ENCODE measurements at places on chromosomes 12 and 14.

GRCh38 chr14:68592948-68593556 is 199.8 kb downstream of the ZFP36L1 start:
- no peak for DNase-seq

GRCh38 chr14:36941783-36942521 is 230.5 kb downstream of the SLC25A21 start:
- DNase-seq, result peak; percentile 46

- no peak for DNase-seq
These were observed 5.7 kb upstream of the KRT5 start for GRCh38 chr12:52525661-52526499.

GRCh38 chr12:95102916-95103671 is 29.7 kb upstream of the NR2C1 start:
- DNase-seq, result peak; percentile 41

DNA sequence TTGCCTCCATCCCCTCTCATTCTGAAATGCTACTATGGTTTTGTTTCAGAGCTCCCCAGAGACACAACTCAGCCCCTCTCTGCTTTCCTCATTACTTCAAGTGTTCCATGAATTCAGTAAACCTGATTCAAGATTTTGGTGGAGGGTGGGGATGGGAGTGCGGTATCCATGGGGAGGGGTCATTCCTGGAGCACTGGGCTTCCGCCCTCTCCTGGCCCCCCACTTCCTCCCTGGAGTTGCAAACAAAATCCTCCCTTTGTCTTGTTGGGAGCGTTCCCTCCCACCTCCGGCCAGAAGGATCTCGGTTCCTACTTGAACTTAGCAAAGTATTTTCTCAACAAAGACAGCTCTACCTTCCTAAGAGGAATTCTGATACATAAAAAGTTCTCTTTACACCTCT is 71.8 kb upstream of the LTA4H start:
- DNase-seq, result no peak

GRCh38 chr12:33825442-33825841 is 196.9 kb upstream of the ALG10 start:
- no peak for DNase-seq

GRCh38 chr14:72894623-72895378 is 900 bp upstream of the DPF3 start:
- no peak for DNase-seq

- peak; percentile 34 for DNase-seq
These were observed 811 bp downstream of the TMCC3 start for GRCh38 chr12:94649349-94650142.

DNA sequence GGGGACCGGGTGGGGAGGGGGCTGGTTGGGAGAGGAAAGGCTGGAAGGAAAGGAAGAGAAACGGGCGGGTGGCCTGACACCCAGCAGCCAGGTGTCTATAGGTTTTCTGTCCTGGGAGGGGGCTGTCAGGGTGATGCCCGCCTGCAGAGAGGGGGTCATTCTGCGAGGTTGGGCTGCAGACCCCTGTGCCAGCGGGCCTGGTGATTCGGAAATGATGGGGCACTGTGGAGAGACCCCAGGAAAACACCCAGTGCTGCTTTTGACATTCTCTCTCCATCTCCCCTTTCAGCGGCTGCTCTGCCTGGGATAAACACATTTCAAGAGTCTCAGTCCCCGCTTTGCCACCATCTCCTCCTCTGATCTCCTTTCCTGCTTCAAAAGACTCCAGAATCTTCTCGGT is 168.5 kb upstream of the RTL1 start:
- no peak for DNase-seq

All from activated naive CD4-positive, alpha-beta T cell treated with Interleukin-2 at 50 U/mL for 16 hours (primary cell).